ENCODE measurements at places on chromosomes 4 and X.

DNA sequence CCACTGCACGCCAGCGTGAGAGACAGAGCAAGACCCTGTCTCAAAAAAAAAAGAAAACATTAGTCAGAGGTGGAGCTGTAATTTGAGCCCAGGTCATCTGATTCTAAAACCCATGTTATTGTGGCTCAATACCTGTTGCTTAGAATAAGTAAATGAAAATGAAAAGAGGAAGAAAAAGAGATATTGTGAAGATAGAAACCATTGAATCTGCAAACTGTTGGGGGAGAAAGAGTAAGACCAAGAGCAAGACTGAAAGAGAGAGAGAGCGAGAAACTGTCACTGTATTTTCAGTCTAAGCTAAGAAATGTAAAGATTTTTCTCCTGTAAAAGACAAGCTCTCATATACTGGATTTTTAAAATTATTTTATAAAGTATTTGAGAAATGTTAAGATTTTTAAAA lies 9.7 kb upstream of the IGSF1 start:
- DNase-seq: no peak

- no peak for DNase-seq
Observed at GRCh38 chrX:69015564-69016292, 149.5 kb downstream of the PJA1 start.

DNA sequence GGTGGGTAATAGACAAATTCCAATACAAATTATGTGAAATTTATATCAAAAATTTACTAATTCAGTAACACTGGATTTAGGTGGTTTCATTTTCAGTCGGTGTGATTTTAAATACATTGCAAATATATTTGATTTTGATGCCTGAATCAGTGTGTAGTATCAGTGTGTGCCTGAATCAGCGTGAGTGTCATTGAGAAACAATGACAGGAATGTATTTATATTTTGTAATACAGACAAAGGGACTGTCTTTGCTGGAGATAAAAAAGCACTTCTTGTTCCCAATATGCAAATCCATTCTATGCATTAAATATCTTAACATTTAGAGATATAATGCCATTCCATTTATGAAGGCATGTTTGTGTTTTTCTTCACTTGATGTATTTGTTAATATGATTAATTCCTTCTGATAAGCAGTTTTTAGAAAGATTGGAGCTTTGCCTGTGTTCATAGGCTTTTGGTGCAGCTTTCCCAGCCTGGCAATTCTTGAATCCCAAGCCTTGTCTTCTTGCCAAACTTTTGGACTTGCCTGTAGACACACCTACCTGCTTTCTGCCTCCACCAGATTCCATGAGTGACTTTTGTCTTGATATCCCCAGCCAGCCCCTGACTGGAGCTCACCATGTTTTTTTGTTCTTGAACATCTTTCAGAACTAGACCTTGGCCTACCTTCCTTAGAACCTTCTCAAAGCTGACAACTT lies 243.8 kb downstream of the ADGRL3 start:
- DNase-seq: no peak

DNA sequence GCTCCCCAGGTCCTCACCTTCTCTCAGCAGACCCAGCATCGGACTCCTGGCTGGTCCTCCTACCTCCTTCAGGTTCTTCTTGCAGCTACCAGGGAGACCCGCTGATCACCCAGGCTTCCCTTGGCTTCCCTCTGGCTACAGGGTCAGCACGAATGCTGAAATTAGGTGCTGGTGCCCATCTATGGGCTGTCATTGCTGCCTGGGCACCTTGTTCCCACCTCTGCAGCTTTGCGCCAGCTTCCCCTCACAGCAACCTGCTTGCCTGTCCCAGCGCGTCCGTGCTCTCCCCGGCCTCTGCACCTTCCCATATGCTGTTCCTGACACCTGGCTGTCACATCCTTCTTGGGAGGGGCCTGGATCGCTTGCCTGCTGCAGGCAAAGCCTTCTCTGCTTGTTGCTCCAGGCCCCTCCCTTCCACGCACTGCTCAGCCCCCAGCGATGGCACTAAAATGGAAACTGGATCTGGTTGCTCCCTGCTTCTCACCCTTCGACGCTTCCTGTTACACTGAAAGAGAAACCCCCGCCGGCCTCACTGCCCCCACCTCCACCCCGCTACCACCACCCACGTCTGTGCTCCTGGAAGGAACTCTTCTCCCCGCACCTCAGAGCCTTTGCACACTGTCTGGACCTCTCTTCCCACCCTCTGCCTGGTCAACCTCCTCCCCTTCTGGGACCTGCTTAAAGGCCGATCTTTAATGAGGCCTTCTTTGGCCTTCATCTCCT lies 22.2 kb downstream of the C4orf50 start:
- DNase-seq: no peak
